ENCODE measurements at places on chromosomes 6 and 20. TPM values are rescaled to one million over a fixed set of nuclear protein-coding genes. Genes with fewer than 3 reads are reported as not detected.
A peak's percentile ranks its signal among the peaks of the same experiment; 100 is the strongest.

GRCh38 chr6:149763866-149764265 is 14.3 kb downstream of the PCMT1 start:
- no peak overlapping the region for H3K27ac ChIP-seq
- H3K27me3 ChIP-seq: no peaks in the 10 kb centered on the region
- peaks cover 19% of the 10 kb centered on the region for H3K36me3 ChIP-seq
- H3K4me1 ChIP-seq: peaks cover 3% of the 10 kb centered on the region

DNA sequence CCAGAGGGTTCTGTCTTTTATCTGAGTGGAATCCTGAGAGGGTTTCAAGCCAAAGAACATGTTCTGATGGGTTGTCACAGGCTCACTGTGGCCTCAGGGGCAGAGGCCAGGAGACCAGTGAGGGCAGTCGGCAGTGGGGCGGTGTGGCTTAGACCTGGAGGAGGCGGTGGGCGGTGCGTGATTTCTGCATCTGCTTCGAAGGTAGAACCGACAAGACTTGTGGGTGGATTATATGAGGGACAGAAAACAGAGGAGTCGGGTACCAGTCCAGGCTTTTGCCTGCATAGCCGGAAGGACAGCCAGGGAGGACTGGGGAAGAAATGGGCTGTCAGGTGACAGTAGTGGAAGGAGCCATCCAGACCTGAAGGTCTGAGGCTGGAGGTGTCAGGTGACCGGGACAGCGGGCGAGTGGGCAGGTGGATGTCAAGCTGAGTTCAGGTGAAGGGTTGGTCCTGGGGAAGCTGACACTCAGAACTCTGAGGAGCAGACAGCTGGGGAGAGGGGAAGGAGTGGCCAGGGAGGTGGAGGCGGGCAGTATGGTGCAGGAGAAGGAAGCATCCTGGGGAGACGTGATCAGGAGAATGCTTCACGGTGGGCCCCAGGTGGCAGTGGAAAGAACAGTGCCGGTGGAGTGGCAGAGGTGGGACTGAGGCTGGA is 3.1 kb downstream of the CTSZ start:
- DNase-seq: no peak
- H3K27ac ChIP-seq: peak overlapping the region; percentile 94
- peaks cover 52% of the 10 kb centered on the region for H3K4me1 ChIP-seq
- H3K4me3 ChIP-seq: peak overlapping the region; percentile 91
- peaks cover 45% of the 10 kb centered on the region for H3K36me3 ChIP-seq
- H3K27me3 ChIP-seq: no peaks in the 10 kb centered on the region

- peak overlapping the region; percentile 26 for H3K4me3 ChIP-seq
- peak; percentile 69 for DNase-seq
- peak overlapping the region; percentile 84 for H3K27ac ChIP-seq
- peaks cover 25% of the 10 kb centered on the region for H3K36me3 ChIP-seq
These were observed 6.5 kb downstream of the PEDS1 start for GRCh38 chr20:50146732-50147662.

GRCh38 chr20:58463256-58463655 is 51.9 kb downstream of the APCDD1L start:
- DNase-seq: no peak
- H3K4me3 ChIP-seq: no peak overlapping the region
- H3K27ac ChIP-seq: no peak overlapping the region
- no peaks in the 10 kb centered on the region for H3K36me3 ChIP-seq
- H3K27me3 ChIP-seq: peaks cover 4% of the 10 kb centered on the region
- no peaks in the 10 kb centered on the region for H3K4me1 ChIP-seq

The ADGB gene
- total RNA-seq: 6.2 TPM

- peaks cover 5% of the 10 kb centered on the region for H3K4me1 ChIP-seq
- no peak overlapping the region for H3K27ac ChIP-seq
- H3K36me3 ChIP-seq: no peaks in the 10 kb centered on the region
- H3K27me3 ChIP-seq: no peaks in the 10 kb centered on the region
These were observed 10.6 kb upstream of the EXOC2 start for GRCh38 chr6:703552-703951.

DNA sequence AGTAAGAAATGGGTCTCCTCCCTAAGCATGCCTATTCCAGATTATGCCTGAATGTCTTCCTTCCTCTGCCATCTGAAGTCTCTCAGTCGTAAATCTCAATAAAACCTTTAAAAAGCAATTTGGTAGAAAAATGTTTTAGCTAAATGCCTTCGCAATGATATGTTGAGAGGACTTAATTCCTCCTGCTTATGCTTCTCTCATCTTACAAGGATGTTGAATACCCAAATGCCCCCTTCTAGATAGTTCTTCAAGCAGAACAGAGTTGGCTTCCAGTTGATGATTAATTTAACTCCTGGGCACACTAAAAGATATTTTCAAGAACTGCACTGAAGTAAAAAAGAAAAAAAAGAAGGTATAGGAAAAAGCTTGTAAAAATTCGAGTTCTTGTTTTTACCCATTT is 275.0 kb upstream of the SPTLC3 start:
- no peak for DNase-seq
- no peak overlapping the region for H3K27ac ChIP-seq
- no peaks in the 10 kb centered on the region for H3K4me1 ChIP-seq
- H3K36me3 ChIP-seq: no peaks in the 10 kb centered on the region

DNA sequence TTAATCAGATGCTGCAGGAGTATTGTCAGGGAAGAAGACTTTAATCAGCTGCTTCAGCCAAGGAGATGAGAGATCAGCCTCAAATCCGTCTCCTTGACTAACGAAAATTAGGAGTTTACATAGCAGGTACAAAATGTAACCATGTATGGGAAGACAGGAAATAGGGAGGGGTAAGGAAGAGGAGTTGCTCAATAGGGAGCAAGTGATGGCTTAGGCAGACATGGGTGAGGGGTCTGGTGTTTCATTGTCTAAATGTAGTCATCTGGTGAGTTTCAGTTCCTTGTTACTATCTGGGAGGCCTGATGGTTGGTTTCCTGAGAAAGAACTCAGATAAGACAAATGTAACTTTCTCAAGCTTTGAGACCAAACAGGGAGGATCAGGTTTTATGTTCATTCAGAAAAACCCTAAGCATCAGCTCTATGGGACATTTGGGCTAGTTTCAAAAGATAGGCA is 217.3 kb upstream of the SULF2 start:
- DNase-seq: no peak
- no peak overlapping the region for H3K4me3 ChIP-seq
- H3K27ac ChIP-seq: no peak overlapping the region
- peaks cover 4% of the 10 kb centered on the region for H3K27me3 ChIP-seq

GRCh38 chr6:107879941-107880340 is 55.8 kb upstream of the SCML4 start:
- H3K27ac ChIP-seq: no peak overlapping the region
- DNase-seq: no peak
- peaks cover 81% of the 10 kb centered on the region for H3K36me3 ChIP-seq
- H3K4me3 ChIP-seq: no peak overlapping the region

The SEC23B gene
- 51.2 TPM for total RNA-seq

The CCR6 gene
- 0.83 TPM for total RNA-seq

GRCh38 chr6:43629104-43629504 is at the start of gene GTPBP2:
TSS of gene GTPBP2 (minus strand) at chr6:43629264. CDS start at chr6:43629162, 102 bp downstream.
- H3K27ac ChIP-seq: peak within 1 kb of the TSS; percentile 89
- peaks cover 32% of the 10 kb centered on the region for H3K4me1 ChIP-seq
- H3K27me3 ChIP-seq: no peaks in the 10 kb centered on the region
- H3K4me3 ChIP-seq: peak within 1 kb of the TSS; percentile 76
- peaks cover 22% of the 10 kb centered on the region for H3K36me3 ChIP-seq

DNA sequence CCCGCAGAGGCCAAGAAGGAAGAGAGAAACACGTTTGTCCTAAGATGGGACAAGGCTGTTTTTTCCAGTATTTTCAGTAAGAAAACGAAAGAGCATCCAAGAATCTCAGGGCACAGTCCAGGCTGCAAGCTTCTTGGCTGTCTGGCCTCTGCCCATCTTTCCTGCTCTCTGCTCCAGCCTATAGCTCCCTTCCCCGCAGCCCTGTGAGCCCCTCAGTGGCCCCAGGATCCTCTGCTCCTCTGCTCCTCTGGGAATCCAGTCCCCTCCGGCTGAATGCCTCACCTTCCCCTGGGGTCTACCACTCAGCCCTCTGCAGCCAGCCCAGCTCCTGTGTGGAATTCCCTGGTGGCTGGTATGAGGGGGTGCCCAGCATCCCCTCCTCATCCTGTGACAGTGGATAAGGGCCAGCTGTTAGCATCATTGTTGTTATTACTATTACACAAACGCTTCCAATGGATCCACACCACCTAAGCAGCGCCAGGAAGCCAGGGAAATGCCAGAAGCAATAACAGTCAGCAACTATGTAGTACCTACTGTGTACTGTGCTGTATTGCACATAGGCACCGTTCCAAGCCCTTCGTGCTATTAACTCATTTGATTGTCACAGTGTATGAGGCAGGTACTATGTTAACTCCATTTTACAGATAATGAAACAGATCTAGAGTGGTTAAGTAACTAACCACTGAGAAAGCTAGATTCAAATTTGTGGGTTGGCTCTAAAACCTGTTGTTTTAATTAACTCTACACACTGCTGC is 60.3 kb upstream of the PTPN1 start:
- DNase-seq: no peak
- no peaks in the 10 kb centered on the region for H3K36me3 ChIP-seq
- no peaks in the 10 kb centered on the region for H3K27me3 ChIP-seq
- H3K4me3 ChIP-seq: no peak overlapping the region

GRCh38 chr6:163904186-163904585 is 489.7 kb downstream of the QKI start:
- no peak for DNase-seq
- no peaks in the 10 kb centered on the region for H3K4me1 ChIP-seq
- no peaks in the 10 kb centered on the region for H3K27me3 ChIP-seq

The PTK7 gene
- total RNA-seq: 81.0 TPM

GRCh38 chr6:125357515-125358256 is 55.9 kb upstream of the HDDC2 start:
- H3K36me3 ChIP-seq: no peaks in the 10 kb centered on the region
- no peak overlapping the region for H3K27ac ChIP-seq
- H3K4me3 ChIP-seq: no peak overlapping the region
- no peak for DNase-seq

DNA sequence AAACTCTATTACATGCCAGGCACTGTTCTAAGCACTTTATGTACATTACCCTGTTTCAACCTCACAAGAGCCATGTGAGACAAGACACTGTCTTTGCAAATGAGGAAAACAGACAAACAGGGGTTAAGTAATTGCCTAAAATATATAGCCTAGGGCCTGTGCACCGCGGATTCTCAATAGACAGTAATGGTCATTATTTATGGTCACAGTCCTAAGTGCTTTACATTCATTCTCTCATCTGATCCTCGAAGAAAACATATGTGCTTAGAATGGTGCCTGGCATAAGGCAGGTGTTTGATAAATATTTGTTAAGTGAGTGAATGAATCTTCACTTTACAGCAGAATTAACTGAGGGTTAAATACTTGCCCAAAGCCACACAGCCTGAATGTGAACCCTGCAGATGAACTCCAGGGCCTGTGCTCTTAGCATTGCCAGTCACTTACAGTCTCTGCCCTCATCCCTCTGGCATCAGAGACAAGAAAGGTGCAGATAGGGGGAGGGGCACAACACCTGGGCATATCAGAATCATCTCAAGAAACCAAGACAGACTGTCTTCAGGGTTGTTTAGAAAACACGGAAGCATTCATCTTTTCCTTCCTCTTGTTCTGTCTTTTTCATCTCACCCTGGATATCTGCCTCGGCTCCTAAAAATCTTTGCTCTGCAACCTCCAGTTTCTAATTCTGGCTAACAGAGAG is 92.8 kb upstream of the SASH1 start:
- no peaks in the 10 kb centered on the region for H3K27me3 ChIP-seq
- DNase-seq: no peak
- H3K4me1 ChIP-seq: no peaks in the 10 kb centered on the region
- no peak overlapping the region for H3K27ac ChIP-seq
- H3K4me3 ChIP-seq: no peak overlapping the region
- H3K36me3 ChIP-seq: no peaks in the 10 kb centered on the region

DNA sequence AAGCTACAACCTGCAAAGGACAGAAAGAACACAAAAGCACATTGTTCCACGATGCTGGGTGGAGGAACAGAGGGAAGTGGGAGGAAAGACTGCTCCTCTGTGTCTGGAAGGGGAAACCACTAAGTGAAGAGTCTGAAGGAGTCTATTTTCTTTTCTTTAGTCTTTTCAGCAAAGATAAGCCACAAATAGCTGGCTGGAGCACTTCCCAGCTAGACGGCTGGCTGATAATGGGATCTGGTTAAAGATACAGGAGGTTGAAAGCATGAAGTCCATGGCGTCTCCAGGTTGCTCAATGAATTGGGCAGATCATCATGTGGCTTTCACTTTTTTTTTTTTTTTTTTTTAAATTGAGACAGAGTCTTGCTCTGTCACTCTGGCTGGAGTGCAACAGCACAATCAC is 154.0 kb upstream of the KCNG1 start:
- H3K4me1 ChIP-seq: no peaks in the 10 kb centered on the region
- H3K27ac ChIP-seq: no peak overlapping the region
- H3K36me3 ChIP-seq: no peaks in the 10 kb centered on the region
- H3K4me3 ChIP-seq: no peak overlapping the region
- no peak for DNase-seq

DNA sequence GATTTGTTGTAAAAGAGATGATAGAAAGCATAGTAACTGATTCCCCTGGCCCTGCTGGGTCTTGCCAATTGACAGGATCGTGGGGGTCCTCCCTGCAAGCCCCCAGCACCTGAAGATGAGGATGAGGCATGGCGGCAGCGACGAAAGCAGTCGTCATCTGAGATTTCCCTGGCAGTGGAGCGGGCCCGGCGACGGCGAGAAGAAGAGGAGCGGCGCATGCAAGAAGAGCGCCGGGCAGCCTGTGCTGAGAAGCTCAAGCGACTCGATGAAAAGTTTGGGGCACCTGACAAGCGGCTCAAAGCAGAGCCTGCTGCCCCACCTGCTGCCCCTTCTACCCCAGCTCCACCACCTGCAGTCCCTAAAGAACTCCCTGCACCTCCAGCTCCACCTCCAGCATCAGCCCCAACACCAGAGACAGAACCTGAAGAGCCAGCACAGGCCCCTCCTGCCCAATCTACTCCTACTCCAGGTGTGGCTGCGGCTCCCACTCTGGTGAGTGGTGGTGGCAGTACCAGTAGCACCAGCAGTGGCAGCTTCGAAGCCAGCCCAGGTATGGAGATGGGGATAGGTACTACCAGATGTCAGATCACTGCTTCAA is 7.3 kb downstream of the PRRC2A start:
- no peak overlapping the region for H3K27ac ChIP-seq
- no peak for DNase-seq
- H3K4me1 ChIP-seq: peaks cover under 1% of the 10 kb centered on the region
- peaks cover 100% of the 10 kb centered on the region for H3K36me3 ChIP-seq

The UBE2C gene
- 3.5 TPM for total RNA-seq

The KIAA0408 gene
- 55.1 TPM for total RNA-seq

The CALHM4 gene
- total RNA-seq: not detected

GRCh38 chr20:22529150-22530019 is 55.0 kb downstream of the FOXA2 start:
- H3K27me3 ChIP-seq: no peaks in the 10 kb centered on the region
- H3K4me1 ChIP-seq: no peaks in the 10 kb centered on the region
- no peak overlapping the region for H3K27ac ChIP-seq
- H3K4me3 ChIP-seq: no peak overlapping the region

The HLA-F gene
- total RNA-seq: 176 TPM

The UST gene
- 11.8 TPM for total RNA-seq

DNA sequence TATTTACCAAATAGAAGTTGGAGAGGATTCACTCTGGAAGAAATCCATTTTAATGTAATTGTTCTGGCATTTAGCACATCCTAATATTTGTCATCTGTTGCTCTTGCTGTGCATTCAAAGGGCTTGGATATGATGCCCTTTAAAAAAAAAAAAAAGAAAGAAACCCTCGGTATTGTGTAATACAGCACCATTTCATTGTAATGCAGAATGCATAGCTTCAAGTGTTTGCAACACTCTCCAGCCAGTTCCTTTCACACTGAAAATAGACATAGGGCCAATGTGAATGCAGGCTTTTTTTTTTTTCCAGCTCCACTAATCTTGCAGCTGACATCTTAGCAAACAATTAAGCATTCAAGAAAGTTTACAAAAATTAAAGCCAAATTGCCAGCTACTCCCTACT is 197.4 kb upstream of the POU3F2 start:
- no peaks in the 10 kb centered on the region for H3K27me3 ChIP-seq
- no peak for DNase-seq
- no peak overlapping the region for H3K27ac ChIP-seq
